Activated CD8-positive, alpha-beta memory T cell treated with anti-CD3 and anti-CD28 coated beads for 48 hours (primary cell): ENCODE measurements at places on chromosomes 11 and 22.

DNA sequence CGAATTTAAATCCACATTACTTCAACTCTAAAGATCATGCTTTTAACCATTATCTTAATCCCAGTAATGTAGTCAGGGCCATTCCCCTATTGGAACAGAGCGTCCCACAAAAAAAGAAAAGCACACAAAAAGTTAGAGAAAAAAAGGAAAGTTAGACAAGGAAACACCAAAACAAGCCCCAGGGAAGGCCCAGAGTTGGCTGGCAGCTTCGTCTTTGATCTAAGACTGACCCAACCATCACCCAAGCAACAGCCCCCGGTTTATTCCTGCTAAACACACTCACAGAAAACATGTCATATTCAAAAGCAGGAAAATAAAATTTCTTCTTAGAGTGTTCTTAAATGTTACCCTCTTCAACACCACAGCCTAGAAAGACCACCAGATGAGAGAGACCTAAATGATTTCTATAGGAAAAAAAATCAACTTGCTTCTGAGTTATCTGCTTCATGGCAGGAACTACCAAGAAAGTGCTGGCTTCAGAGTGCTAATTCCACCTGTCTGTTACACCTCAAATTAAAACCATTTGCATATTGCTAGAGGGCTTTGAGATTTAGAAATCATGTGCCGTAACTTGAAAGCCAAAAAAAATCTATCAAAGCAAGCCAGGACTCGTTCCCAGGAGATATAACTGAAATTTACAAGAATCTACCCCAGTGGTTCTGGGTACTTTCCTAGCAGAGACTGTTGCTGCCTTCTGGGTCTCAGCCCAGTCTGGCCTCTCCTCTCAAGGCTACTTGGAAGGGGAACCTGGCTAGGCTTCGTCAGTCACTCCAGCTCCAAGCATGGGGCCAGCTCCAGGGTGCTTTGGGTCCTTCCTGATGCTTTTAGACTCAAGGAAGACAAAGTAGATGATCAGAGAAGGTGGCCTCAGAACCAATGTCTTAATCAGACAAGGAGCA lies 31.2 kb downstream of the POU2AF3 start:
- DNase-seq = no peak

DNA sequence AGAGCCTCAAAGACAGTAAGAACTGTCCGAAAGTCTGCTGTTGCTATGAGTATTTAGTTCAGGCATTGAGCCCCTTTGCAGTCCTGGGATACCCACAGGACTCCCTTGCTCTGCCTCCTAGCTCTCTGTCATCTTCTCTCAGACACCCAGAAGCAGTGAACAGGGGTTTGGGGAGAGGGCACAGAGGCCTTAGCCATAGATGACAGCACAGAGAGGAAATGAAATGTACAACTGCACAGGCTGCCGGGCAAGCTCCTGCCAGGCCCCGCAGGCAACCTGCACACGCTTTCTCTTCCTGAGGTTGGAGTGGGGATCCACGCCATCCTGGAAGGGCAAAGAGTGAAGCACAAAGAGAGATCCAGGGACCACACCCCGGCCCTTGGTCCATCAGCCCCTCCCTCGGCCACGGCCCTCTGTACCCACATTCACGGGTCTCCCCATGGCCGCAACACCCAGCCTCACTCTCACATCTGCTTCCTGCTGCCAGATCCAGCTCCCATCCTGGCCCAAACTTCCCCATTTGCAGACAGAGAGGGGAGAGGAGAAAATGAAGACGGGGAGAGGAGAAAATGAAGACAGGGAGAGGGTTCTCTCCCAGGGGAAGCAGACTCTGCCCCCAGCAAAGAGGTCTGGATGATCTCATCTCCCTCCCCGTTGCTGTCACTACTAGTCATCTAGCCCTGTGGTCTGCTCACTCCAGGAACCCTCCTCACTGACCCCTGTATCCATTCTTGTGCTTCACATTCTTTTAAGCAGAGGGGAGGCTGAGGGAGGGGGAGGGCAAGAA lies 40.7 kb downstream of the CD6 start:
- DNase-seq = no peak

DNA sequence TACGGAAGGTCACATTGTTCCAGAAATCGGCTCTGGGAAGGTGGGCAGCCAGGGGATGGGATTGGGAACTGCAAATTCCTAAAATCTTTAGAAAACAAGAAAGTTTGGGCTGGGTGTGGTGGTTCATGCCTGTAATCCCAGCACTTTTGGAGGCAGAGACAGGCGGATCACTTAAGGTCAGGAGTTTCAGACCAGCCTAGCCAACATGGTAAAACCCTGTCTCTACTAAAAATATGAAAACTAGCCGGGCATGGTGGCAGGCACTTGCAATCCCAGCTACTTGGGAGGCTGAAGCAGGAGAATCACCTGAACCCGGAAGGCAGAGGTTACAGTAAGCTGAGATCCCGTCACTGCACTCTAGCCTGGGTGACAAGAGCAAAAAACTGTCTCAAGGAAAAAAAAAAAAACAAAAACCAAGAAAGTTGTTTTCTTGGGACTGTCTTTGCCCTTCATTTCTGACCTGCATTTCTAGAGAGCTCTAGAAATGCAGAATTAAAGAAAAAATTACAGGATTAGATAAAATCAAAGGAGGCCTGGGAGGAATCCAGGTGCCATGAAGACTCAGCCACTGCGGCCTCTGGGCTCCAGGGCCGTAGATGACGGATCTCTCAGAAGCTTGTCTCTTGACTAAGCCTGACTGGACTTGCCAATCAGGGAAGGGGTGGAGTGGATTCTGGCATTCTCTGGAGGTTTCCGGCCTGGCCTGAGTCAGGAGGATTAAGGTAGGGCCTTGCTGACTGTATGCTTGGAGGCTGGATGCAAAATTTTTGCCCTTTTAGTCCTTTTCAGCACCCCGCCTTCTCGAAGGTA lies 5.3 kb upstream of the MALAT1 start:
- no peak for DNase-seq

GRCh38 chr11:44306052-44306917 lies 3.7 kb downstream of the ALX4 start:
- DNase-seq = no peak
